Globus pallidus (tissue), 1 donor: ENCODE measurements at places on chromosomes 7 and 10.

GRCh38 chr10:88158526-88159122, 295.2 kb downstream of the PTEN start:
- DNase-seq: no peak

GRCh38 chr10:71799608-71800453, 26.5 kb upstream of the VSIR start:
- no peak for DNase-seq

DNA sequence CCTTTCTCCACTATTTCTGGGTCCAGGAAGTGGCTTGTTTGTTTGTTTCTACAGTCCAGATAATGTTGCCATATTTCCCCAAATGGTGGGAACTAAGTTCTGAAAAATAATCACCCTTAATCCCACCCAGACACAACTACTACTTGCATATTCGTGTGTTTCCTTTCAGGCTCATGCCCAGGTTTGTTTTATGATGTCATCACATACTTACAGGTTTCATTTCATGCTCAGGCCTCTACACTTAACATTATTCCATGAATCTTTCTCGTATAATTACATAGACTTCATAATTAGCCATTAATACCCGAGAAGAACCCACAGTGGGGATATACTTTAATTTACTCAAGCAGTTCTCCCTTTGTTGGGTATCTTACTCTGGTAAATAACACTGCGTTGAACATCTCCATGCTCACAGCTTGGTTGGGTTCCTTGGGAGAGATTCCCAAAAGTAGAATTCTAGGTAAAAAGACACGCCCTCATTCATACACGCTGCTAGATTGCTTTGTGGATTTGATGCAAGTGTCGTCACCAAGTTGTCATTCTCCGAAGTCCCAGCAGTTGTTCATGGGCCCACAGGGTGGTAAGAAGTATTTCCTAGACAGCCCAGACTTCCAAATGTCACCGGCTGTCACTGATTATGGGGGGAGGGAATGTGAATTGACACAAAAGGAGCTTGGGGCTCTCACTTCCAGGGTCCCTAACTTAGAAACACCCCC, 42.6 kb downstream of the UNC5B start:
- no peak for DNase-seq

DNA sequence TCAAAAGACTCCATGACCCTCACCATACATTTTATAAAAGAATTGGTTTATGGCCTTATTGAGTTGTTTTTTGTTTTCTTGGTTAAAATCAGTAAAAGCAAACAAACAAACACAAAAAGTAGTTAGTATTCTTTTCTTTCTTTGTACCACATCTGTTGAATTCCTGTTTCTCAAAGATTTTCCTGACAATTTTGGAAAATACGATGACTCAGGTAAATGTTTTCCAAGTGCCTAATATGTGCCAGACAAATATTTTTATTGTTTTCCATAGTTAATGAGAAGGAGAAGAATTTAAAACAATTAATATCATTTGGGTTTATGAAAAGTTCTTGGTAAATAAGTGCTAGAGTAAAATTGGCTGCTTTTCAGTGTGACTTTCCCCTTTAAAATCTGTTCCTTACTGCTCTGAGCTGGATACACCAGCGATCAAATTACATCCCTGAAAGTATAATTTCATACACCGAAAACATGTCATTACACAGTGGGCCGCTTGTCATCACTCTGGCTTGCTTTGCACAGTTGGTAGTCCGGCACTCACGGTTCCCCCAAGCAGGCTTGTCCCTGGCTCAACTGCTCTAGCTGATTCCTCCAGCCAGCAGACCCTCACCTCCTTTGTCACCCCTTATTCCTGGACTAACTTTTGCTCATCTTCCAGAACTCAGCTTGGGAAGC, 80.5 kb downstream of the TBXAS1 start:
- DNase-seq: no peak

- no peak for DNase-seq
Observed at GRCh38 chr10:125533866-125534265, 149.1 kb downstream of the TEX36 start.

GRCh38 chr7:52799817-52800216, 235.6 kb upstream of the POM121L12 start:
- no peak for DNase-seq

DNA sequence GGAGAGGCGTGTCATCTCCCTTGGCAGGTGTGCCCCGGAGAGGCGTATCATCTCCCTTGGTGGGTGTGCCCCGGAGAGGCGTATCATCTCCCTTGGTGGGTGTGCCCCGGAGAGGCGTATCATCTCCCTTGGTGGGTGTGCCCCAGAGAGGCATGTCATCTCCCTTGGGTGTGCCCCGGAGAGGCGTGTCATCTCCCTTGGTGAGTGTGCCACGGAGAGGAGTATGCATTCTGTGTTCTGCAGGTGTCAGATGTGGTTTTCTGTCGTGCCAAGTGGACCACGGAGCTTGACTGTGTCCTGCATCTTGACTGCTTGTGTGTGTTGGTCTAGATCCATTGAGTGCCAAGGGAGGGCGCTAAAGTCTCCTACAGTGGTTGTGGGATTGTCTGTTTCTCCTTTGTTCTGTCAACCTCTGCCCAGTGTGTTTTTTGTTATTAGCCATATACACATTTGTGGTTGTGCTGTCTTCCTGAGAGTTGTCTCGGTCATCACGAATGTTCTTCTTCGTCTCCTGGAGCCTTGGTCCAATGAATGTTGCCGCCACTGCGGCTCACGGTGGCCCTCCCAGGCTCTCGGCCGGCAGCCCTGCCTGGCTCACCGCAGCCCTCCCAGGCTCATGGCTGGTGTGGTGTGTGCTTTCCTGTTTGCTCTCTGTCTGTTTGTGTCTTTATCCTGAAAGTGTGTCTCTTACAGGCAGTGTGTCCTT, 96.8 kb downstream of the INPP5A start:
- no peak for DNase-seq

DNA sequence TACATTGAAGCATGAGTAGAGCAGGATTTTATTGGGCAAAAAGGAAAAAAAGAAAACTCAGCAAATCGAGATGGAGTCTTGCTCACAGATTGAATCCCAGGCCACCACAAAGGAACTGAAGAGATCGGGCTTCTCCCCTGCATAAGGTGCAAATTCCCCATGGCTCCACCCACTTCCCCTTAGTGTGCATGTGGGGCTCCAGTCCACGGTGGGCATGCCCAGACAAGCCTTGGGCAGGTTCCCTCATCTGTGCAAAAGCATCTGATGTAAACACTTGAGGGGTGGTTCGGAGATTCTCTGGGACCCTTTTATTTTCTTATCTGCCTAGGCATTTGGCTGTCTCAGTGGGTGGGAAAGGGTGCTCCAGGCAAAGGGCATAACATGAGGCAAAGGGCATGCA, 150.7 kb downstream of the CFTR start:
- DNase-seq: no peak

DNA sequence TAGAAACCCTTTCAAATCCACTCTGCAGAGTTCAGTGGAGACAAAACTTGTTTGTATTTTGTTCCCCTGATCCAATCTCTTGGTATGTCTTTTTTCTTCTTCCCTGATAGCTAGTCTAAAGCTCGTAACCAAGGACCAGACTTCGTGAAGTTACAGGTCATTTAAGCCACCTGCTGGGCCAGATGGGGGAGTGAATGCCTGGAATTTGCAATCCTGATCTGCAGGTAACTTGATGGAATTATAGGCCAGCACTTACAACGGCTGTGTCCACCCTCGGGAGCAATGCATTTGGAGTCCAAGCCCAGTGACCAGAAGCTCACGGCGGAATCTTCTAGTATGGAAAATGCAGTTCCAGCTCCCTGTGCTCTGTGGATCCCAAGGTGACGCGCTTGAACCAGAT, 566.9 kb downstream of the TCERG1L start:
- DNase-seq: no peak

- peak; percentile 16 for DNase-seq
Observed at GRCh38 chr7:148261996-148262688, 328.4 kb upstream of the C7orf33 start.

DNA sequence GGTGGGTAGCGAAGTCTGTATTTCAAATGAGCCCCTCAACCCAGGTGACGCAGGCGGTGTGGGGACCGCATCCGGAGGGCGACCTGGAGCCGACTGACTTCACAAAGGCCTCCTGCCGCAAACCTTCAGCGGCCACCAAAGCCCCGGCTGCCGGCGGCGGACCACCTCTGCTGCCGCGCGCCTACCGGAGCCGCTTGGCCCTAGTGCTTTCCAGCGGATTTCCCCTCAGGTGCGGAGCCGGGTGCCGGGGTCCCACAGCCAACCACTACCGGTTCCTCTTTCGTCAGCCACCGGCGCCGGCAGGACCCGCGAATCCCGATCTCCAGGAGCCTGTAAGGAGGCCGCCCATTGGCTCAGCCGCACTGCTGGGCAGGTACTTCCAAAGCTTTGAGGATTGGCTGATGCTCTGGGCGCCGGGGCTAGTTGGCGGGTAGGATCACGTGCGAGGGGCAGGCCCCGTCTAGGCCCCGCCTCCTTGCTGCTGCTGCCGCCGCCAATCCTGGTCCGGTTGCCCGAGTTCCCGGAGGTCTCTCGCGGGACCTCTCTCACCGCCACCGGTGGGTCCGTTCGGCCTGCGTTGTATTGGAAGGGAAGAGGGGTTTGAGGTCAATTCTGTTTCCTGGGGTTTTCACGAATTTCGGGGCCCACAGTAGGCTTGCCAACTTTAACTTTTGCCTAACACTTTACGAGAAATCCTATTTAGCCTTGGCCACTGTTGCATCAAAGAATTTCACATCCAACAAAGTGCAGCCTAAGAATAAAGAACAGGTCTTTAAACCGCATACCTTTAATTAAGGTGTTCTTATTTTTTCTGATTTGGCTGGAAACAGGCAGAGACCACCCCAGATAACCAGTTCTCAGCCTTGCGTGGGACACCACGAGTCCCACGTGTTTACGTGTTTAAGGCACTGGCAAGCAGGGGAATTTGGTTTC, at the start of gene GSTO2:
GSTO2 (plus strand) TSS at position 472 of the 933 bp plus-strand sequence. CDS start 5,732 bp downstream, outside the sequence.
- DNase-seq: peak; percentile 98

GRCh38 chr7:36406156-36406555, 16.5 kb downstream of the ANLN start:
- peak; percentile 98 for DNase-seq

GRCh38 chr10:44010873-44011602, 362.4 kb upstream of the ZNF32 start:
- no peak for DNase-seq

- DNase-seq: no peak
Observed at GRCh38 chr7:15461576-15461975, 100.2 kb downstream of the AGMO start.

- no peak for DNase-seq
Observed at GRCh38 chr10:33596422-33596821, 262.0 kb upstream of the NRP1 start.

- no peak for DNase-seq
Observed at GRCh38 chr7:101804088-101804963, 13.1 kb upstream of the CUX1 start.

- no peak for DNase-seq
Observed at GRCh38 chr7:27220440-27220955, 20.6 kb upstream of the HOXA13 start.

GRCh38 chr7:45700556-45700955, 126.4 kb downstream of the ADCY1 start:
- no peak for DNase-seq

GRCh38 chr10:120253131-120253530, 203.9 kb upstream of the PLPP4 start:
- no peak for DNase-seq

GRCh38 chr10:86366033-86366901, at the start of gene GRID1:
Gene GRID1 (minus strand): TSS chr10:86366795.
- peak; percentile 85 for DNase-seq

GRCh38 chr7:26470691-26471090, 179.0 kb downstream of the SNX10 start:
- DNase-seq: no peak

DNA sequence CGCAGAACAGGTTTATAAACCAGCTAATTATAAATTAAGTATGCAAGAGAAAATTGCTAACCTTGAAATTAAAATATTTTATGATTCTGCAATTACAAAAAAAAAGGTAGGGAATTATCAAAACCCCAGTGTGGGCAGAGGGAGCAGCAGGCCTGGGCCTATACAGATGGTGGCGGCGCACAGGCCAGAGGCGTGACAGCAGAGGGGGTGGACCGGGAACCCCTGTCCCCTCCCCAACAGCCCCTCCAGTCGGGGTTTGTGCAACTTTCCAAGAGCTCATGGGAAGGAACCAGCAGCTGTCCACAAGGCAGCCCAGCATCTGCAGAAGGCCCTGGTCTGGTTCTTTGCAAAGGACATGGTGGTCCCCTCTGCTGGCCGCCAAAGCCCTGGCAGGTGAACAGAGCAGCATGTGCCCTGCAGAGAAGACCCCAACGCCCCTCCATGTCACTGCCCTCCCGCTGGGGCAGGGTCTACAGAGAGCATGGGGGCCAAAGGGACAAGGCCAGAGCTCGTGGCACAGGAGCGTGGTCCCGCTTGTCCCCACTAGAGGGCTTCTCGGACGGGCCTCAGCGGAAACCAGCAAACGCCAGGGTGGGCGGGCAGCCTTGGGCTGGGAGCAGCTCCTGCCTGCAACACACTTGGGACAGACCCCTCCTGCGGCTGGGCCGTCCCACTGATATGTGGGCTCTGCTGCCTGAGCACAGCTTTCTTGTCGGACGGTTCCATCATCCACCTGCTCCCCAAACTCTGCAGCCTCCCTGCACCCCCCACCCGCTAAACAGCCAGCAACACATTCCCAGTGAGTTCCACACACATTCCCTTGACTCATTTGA, 75.1 kb downstream of the EBF3 start:
- DNase-seq: no peak

DNA sequence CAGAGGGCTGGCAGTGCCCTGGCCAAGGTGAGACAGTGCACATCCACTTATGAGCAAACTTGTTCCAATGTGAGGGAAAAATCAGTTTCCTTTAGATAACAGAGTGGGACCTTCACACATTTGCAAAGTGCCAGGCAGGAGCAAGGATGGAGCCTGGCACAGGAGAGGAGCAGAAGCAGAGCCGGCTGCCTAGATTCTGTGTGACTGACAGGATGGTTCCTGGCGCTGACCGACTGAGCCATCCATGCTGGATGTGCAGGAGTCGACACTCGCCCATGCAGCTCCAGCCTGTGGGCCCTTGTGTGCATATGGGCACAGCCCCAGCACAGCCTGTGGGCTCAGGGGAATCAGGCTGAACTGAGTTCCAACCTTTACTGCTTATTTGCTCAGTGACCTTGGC, 346.5 kb downstream of the GRID1 start:
- DNase-seq: no peak

GRCh38 chr10:60662917-60663614, 115.2 kb upstream of the CDK1 start:
- no peak for DNase-seq
